ENCODE measurements at places on chromosomes 2 and 18.

DNA sequence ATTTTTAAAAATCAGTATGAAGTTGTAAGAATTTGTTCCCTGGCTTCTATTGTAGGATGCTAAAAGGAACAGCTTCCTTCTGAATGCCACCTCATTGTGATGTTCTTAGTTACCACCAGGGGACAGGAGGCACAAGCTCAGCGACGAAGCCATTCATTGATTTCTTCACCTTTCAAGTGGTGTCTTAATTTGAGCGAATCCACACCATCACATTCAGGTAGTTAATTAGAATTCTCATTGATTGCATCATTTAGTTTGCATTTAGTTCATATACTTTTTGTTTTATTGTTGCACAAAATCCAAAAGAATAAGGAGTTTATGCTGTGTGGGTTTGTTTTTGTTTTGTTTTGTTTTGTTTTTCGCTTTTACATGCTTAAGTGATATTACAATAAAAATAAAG, 23.1 kb downstream of the CYP27C1 start:
- no peak for DNase-seq

- no peak for DNase-seq
Measured at GRCh38 chr2:20421336-20421987, 25.4 kb upstream of the RHOB start.

DNA sequence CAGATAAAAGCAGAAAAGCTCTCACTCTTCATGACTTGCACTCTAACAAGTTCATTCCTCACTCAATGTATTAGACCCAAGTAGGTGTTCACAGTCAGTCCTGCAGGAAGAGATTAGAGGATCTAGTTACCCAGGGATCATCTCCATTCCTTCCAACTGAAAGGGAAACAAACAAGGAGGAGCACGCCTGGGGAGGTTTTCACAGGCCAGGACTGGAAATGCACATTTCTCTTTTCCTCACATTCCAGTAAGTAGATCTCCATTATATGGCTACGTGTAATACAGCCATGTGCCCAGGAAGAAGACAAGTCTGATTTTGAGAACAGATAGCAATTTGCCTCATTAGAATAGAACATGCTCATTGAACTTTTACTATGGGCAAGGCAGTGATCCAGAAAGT, 1132.2 kb upstream of the FAM98A start:
- no peak for DNase-seq

GRCh38 chr2:15272942-15273341, 288.2 kb downstream of the NBAS start:
- no peak for DNase-seq

Data from CD4-positive, alpha-beta T cell treated with Interleukin-15 for 1 hour (primary cell).